ENCODE measurements at places on chromosomes 2 and 18.

- no peak for DNase-seq
Observed at GRCh38 chr2:119158563-119159347, at the start of gene C1QL2. Gene C1QL2, minus strand, starts transcription at chr2:119158751. Its CDS starts 482 bp downstream, at chr2:119158269.

- DNase-seq, result no peak
Observed at GRCh38 chr2:105584435-105585010, 160.2 kb upstream of the NCK2 start.

DNA sequence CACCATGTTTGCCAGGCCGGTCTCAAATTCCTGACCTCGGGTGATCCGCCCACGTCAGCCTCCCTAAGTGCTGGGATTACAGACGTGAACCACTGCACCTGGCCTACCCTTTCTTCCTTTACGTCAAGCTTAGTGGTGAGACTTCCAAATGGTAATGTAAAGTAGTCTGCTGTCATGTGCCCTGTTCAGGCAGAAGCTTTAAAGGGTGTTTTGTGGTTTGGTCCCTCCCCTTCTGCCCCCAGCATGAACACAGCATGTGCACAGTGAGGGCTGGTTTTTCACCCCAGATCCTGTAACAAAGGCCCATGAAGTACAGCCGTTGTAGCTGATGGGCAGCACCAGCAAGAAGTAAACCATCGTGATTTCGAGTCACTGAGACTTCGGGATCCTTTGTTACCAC, 2.7 kb upstream of the DTYMK start:
- no peak for DNase-seq

- no peak for DNase-seq
Observed at GRCh38 chr18:51619283-51619682, 421.8 kb upstream of the MEX3C start.

DNA sequence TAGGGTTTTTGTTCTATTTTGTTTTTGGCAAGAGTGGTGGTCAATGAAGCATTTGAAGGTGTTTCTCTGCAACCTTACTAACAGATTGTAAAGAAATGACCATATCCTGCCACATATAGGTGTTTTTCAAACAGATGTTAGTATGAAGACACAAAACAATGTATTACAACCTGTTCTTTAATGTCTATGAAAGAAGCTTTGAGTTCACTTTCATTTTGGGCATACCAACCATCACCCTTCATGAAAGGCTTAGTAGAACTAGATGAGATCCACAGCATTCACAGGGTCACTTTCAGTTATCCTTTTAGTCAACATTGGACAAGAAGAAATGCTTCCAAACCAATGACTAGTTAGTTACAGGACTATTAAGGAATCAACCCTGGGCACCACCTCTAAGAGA, 95.1 kb downstream of the EHBP1 start:
- DNase-seq, result no peak

- DNase-seq, result no peak
Observed at GRCh38 chr2:75503048-75503607, 57.6 kb downstream of the EVA1A start.

GRCh38 chr2:234469972-234470371, 26.9 kb downstream of the ARL4C start:
- DNase-seq, result no peak

DNA sequence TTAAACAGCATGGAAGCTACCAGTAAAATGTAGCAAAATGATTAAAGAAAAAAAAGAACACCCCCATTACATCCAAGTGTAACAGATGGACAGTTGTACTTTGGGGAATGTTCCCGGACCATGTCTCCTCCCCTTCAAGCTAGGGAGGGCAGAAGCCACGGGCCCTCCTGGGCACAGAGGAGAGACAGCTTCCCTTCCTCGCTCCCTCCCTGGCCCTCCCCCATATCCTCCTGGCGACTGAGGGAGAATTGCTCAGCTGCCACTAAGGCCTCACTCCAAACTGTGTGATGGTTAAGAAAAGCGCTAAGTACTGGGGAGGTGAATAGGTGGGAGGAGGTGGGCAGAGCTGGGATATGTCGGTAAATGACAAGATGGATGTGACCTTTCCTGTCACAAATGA, 358.0 kb downstream of the HRH4 start:
- DNase-seq, result no peak

GRCh38 chr2:127355407-127356008, 32.3 kb downstream of the MAP3K2 start:
- DNase-seq, result peak; percentile 7

- no peak for DNase-seq
Observed at GRCh38 chr2:63736354-63736753, 105.3 kb upstream of the UGP2 start.

- DNase-seq, result no peak
Observed at GRCh38 chr18:24972577-24972976, 379.4 kb downstream of the ZNF521 start.

- no peak for DNase-seq
Observed at GRCh38 chr18:56652802-56653201, 1.6 kb downstream of the WDR7 start.

DNA sequence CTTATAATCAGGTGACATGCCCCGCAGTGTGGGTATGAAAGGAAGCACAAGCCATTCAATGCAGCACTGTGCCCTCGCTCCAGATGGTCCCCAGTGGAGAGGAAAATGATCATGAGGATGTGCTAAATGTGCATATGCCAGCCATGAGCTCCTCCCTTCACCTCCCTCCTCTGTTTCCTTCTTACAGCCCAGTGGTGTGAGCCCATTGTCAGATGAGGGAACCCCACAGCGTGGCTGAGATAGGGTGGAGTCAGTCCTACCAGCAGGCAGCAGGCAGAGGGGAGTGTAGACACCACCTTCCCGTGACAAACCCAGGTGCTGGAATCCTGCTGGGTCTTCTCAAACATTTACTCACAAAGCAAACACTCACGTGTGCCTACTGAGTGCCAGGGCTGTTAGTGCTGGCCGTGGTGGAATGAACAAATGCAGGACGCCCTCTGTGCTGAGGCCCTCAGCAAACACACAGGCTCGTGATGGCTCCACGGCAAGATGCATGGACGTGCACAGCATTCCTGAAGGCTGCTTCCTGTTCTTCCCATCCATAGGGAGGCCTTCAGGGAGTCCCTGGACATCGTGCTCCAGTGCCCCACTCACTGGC, 181.7 kb upstream of the TPO start:
- no peak for DNase-seq

- no peak for DNase-seq
Observed at GRCh38 chr2:53913721-53914120, 54.0 kb upstream of the GPR75 start.

DNA sequence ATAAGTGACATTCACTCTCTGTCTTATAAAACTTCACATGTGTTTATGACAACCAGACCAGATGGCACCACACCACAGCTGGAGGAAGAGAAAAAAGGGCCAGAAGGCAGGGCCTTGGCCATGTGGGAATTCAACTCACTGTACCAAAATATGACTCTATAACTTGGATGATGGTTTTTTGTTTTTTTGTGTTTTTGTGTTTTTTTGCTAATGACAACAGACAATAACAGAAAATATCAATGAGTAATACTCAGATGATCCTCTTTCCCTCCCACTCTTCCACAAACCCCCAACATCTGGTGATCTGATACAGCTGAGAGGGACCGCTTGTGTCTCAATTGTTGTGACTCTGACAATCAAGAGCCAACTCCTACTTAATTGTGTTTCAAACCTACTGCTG, 12.4 kb downstream of the NMI start:
- DNase-seq, result no peak

- no peak for DNase-seq
Observed at GRCh38 chr18:74281980-74282754, 9.6 kb downstream of the CYB5A start.

GRCh38 chr2:208006833-208007232, 18.5 kb downstream of the PLEKHM3 start:
- DNase-seq, result no peak

- DNase-seq, result no peak
Observed at GRCh38 chr2:11873356-11874154, 127.1 kb downstream of the LPIN1 start.

DNA sequence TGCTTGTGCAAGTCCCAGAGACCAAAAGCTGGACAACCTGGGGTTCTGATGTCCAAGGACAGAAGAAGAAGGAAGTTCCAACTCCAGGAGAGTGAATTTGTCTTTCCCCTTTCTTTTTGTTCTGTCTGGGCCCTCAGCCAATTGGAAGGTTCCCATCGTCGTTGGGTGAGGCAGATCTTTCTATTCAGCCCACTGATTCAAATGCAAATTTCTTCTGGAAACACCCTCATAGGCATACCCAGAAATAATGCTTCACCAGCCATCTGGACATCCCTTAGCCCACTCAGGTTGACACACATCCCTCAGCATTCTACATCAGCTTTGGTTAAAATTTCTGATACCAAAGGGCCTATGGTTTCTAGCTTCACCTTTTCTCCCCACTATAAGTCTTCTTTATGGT, 156.5 kb downstream of the SP3 start:
- no peak for DNase-seq

- no peak for DNase-seq
Observed at GRCh38 chr2:196101325-196101991, 32.8 kb upstream of the DNAH7 start.

- no peak for DNase-seq
Observed at GRCh38 chr2:241576293-241576654, 17.7 kb downstream of the BOK start.

DNA sequence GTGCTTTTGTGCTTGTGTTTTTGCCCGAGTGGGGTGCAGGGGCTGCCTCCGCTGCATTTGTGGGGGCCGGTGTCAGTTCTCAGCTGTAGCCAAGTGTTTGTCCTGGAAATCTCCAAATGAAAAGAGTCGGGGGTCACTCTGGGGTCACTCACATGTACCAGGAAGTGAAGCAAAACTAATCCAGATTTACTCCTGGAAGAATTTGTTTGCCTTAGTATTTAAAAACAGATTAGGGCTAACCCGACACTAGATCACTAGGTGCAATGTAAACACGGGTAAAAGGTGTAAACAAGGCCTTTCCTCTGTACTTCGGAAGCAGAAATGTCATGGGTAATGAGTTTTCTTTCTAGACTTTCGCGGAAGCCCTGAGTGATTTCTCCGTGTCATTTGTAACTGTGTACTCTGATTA, 50.3 kb downstream of the GBX2 start:
- no peak for DNase-seq

- DNase-seq, result no peak
Observed at GRCh38 chr2:221166292-221166691, 405.8 kb downstream of the EPHA4 start.

GRCh38 chr2:125721072-125721721, 934.8 kb upstream of the GYPC start:
- no peak for DNase-seq

DNA sequence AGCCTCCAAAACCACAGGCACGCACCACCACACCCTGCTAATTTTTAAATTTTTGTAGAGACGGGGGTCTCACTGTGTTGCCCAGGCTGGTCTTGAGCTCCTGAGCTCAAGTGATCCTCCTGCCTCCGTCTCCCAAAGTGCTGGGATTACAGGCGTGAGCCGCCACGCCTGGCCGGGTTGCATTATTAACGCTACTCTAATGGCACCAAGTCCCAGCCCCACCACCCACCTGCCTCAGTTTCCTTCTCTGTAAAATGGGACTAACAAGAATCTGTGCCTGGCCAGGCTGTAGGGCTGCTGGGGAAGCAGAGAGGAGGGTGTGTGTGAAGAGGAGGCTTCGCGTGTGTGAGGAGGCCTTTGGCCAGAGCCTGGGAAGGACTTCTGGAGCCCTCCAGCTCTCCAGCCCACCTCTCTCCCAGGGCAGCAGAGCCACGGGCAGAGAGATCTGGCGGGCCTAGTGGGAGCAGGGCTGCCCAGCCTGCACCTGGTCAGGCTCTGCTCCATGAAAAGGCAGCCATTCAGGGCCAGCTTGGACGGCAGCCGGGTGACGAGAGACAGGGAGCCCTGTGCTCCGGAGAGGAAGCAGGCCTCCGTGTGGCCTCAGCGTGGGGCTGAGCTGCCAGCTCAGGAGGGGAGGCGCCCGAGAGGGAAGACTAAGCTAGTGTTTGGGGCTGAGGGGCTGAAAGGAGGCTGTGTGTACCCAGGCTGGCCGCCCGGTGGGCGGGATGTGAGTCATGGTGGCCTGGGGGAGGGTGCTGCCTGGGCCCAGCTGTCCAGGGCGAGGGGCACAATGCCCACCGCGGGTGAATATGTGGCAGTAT, 7.4 kb upstream of the B3GNT7 start:
- peak; percentile 99 for DNase-seq

DNA sequence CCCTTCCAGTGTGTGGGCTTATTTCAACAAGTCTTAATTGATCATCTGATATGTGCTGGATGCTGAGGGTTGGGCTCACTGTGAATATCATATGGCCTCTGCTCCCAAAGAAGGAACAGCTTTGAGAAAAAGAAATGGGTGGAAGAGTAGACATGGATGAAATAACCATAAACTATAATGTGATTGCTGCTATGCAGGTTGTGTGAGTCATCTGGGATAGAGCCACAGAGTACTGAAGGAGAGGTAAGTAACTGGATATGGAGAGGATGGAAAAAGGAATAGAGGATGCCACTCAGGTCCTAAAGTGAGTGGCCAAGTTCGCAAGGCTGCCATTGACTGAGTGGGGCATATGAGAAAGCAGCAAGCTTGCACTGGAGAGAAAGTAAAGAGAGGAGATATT, 8.7 kb upstream of the DSG2 start:
- DNase-seq, result no peak

GRCh38 chr2:119483395-119483753, 40.9 kb downstream of the SCTR start:
- DNase-seq, result no peak

- no peak for DNase-seq
Observed at GRCh38 chr2:1992280-1992679, 248.0 kb upstream of the PXDN start.

DNA sequence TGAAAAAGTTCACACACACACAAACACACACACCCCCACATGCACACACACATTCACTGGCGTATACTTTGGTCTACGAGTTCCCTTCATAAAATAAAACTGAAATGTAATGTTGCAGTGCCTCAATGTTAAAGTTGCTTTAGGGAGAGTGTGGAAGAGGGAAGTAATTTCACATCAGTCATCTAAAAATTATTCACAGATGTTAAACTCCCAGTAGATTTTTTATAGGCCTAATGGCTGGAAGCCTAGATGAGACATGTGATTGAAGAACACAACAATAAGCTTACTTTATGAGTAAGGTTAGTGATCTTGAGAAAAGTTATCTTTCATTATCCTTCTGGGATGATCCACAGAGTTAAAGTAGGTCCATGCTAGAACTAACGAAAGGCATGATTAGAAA, 506.7 kb upstream of the CNTNAP5 start:
- no peak for DNase-seq

GRCh38 chr18:24408496-24408895, 10.9 kb upstream of the OSBPL1A start:
- DNase-seq, result no peak

DNA sequence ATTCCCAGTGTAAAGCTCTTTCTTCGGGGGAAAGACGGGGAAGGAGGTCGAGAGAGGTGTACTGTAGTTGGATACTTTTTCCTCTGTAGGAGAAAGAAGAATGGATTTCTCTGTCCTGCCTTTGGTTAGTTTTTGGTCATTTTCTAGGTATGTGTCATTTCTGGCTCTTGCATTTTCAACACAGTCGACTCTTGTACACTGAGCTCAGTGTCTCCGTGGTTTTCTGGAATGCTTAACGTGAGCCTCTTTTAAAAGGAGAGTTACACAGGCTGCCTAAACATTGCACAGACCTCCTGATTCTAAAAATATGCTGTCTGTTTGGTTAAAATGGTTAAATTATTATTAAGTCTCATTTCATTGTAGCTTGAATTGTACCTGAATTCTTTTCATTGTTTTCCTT, 21.8 kb upstream of the GLS start:
- no peak for DNase-seq

- peak; percentile 72 for DNase-seq
Observed at GRCh38 chr18:42053188-42053781, 98.3 kb downstream of the PIK3C3 start.

GRCh38 chr2:173998386-173998785, 33.2 kb upstream of the SP3 start:
- DNase-seq, result peak; percentile 26
